IMR-90 (cell line): ENCODE measurements at places on chromosomes 1 and 21. TPM values are rescaled to one million over a fixed set of nuclear protein-coding genes. Genes with fewer than 3 reads are reported as not detected.

Gene NEK7
- 297 and 467 TPM in 2 replicates for total RNA-seq

Gene CA6
- total RNA-seq: not detected in 2 replicates

Gene RGS13
- not detected in 2 replicates for total RNA-seq

Gene C8B
- total RNA-seq: not detected in 2 replicates

Gene CFHR3
- not detected in 2 replicates for total RNA-seq

Gene DIPK1A
- 4.7 and 7.5 TPM in 2 replicates for total RNA-seq

Gene TMEM222
- 19.9 and 21.7 TPM in 2 replicates for total RNA-seq

Gene PIP5K1A
- 52.5 and 59.1 TPM in 2 replicates for total RNA-seq

Gene ETNK2
- total RNA-seq: 24.7 and 26.0 TPM in 2 replicates

Gene MAB21L3
- total RNA-seq: not detected in 2 replicates

Gene C4BPA
- total RNA-seq: not detected in 2 replicates

Gene HECTD3
- 12.2 and 14.4 TPM in 2 replicates for total RNA-seq

Gene KLHDC8A
- total RNA-seq: not detected in 2 replicates

Gene ZZZ3
- total RNA-seq: 66.3 and 84.7 TPM in 2 replicates

Gene BACE2
- total RNA-seq: 17.0 and 18.1 TPM in 2 replicates

Gene G0S2
- total RNA-seq: 0.36 and 1.9 TPM in 2 replicates

Gene CCDC24
- 1.4 and 1.7 TPM in 2 replicates for total RNA-seq
